ENCODE measurements at places on chromosomes 2 and 18.

- no peak for DNase-seq
These were observed 271.6 kb upstream of the SESTD1 start for GRCh38 chr2:179536185-179536584.

DNA sequence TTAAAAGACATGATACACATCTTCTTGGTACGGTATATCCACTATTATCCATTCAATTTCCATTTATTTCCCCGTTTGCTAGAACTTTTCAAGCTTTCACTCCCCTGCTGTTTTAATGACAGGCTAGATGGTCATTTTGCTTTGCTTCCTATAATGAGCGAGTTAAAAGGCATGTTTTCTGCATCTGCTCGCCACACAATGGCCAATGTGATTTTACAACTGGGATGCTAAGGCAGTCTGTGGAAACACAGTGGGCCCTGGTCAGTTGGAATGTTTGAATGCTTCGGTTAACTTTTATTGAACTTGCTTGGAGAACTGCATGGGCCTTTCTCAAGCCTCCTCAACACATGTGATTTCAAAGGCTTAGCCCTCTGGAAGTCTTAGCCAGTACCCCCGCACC lies 48.4 kb upstream of the TNP1 start:
- no peak for DNase-seq

DNA sequence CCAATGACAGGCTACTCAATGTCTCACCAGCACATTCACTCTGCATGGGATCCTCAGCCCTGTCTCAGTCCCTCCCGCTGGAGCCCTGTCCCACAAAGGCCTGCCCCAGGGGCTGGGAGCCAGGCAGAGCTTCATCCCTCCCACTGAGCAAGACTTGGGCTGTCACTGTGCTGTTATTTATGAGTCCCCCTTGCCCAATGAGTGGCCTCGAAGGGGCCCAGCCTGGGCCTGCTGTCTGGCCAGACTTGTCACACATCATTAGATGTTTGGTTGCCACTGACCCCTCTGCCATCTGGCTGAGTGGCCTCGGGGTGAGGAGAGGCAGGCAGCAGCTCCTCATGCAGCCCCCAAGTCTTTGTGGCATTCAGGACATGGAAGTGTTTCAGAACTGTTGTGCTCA lies 330.6 kb upstream of the SKOR2 start:
- no peak for DNase-seq

GRCh38 chr2:88709181-88709631 lies 17.7 kb downstream of the RPIA start:
- DNase-seq, result no peak

DNA sequence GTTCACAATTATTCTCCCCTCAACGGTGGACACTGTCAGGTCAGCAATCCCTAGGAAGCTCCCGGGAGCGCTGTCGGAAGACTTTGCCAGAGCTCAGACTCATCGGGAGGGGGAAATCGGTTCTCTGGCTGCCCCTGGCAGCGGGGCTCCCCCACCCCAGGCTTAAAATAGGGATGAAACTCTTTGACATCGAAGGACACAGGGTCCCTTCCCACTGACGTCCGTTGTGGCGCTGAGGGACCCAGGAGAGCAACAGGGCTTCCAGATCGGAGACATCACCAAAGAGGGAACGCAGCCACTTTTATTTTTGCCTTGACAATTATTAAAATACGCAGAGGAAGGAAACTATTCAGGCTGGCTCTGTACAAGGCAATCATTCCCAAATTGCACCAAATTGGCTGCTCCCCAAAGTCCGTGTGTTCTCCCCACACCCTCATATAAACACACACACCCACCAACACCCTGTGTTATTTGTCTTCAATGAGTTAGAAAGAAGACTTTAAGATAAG lies 249.0 kb downstream of the CDH20 start:
- no peak for DNase-seq

- DNase-seq, result no peak
These were observed 146.3 kb downstream of the ANKRD44 start for GRCh38 chr2:197164141-197164754.

DNA sequence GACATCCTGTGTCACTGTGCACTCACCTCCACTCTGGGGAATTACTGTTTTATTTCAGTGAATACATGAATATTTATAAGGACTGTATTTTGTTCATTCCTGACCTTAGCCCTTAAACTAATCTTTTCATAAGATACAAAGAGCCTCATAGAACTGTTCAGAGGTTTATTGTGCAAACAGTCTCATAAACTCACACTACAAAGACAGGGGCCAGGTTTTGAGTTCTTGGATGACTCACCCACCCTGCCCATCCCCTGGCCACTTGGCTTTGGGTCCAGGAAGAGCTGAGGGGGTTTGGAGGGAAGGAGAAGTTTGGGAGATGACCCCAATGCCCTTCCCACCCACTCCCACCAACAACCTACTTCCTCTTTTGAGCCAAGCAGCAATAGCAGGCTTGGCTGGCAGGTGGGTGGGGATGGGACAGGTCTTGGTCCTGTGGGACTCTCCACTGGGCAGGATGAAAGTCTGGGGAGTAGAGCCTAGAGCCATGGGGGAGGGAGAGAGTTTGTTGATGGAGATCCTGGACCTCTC lies 43.1 kb upstream of the IL1R2 start:
- no peak for DNase-seq

GRCh38 chr2:133240491-133241223 lies 327.6 kb downstream of the NCKAP5 start:
- no peak for DNase-seq

GRCh38 chr2:176931588-176932563 lies 280.7 kb upstream of the HNRNPA3 start:
- DNase-seq, result no peak

GRCh38 chr2:28751252-28751955 lies at the start of gene PPP1CB:
PPP1CB (plus strand) TSS chr2:28751830; CDS start chr2:28752125, 295 bp downstream.
- peak; percentile 98 for DNase-seq

GRCh38 chr18:11502368-11502767 lies 107.0 kb upstream of the SLC35G4 start:
- DNase-seq, result no peak

- DNase-seq, result no peak
These were observed 175.7 kb downstream of the ICOS start for GRCh38 chr2:204112084-204112770.

- DNase-seq, result no peak
These were observed 20.9 kb upstream of the TANK start for GRCh38 chr2:161139098-161139987.

- DNase-seq, result no peak
These were observed 23.2 kb upstream of the ACVR1 start for GRCh38 chr2:157899125-157899839.

DNA sequence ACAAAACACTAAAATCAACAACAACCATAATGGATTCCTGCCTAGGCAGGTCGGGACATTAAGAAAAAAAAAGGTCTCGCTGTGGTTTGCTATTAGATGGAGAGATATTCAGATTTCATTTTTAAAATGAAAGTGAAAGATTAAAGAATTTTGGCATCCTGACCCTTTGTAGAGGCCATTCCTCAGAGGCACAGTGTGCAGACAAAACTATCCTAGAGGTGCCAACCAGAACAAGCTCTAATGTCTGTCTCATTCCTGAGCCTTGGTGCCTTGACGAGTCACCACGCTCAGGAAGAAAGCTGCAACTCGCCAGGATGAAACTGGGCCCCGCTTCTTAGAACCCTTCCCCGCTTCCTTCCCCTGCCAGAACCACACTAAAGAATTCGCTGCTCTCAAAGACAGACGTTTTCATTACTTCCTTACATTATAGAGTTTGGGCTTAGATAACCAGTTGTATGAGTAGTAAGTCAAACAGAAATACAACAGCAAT lies 156.0 kb downstream of the TGIF1 start:
- no peak for DNase-seq

- no peak for DNase-seq
These were observed 944.6 kb upstream of the LRRTM1 start for GRCh38 chr2:81249152-81249551.

Measured in activated T-helper 1 cell treated with Interleukin-2 at 50 U/mL for 16 hours (primary cell).